ENCODE measurements at places on chromosomes 2 and 18. TPM values are rescaled to one million over a fixed set of nuclear protein-coding genes. Genes with fewer than 3 reads are reported as not detected.
A peak's percentile ranks its signal among the peaks of the same experiment; 100 is the strongest.

GRCh38 chr2:217166241-217166850 lies 306.5 kb upstream of the TNP1 start:
- no peak for DNase-seq

Gene PTPRN
- total RNA-seq: 0.71 TPM

DNA sequence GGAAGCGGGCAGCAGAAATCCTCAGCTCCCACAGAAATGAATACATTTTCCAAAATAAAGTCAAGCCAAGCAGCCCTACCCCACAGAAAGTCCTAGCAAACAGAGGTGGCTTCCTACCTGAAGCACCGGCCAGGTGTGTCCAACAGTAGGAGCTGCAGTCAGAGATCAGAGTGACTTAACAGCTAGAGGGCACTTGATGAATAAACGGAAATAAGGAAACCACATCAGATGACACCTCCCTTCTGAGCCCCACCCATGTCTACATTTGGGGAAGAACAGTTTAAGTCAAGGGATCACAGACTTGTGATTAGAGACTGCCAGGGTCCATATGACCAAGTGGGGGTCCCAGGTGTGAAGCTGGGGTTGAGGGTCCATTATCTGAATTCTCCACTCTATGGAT lies at the start of gene CXCR1:
CXCR1 (minus strand) TSS at position 172 of the 400 bp plus-strand sequence. CDS start 1,751 bp downstream, outside the sequence.
- DNase-seq: no peak

DNA sequence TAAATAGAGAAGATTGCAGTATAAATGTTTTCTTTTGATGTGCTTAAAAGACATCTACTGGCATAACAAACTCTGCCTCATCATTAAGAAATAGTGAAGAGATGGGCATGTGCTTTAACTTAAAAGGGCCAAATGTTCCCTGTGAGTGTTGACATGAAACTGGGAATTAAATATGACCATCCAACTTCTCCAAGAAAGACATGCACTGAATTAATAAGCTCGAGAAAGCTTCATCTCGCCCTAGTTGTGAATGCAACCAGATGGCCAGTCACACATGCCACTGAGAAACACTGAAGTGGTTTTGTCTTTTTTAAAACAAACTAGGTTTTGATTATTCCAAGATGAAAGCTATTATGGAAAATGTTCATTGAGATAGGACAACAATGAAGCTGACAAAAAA lies 479.2 kb downstream of the RIT2 start:
- DNase-seq: peak; percentile 77

- no peak for DNase-seq
Measured at GRCh38 chr2:19189391-19189790, 169.0 kb downstream of the OSR1 start.
